Activated CD8-positive, alpha-beta memory T cell treated with anti-CD3 and anti-CD28 coated beads for 4 hours (primary cell): ENCODE measurements at places on chromosomes 6 and 20.

DNA sequence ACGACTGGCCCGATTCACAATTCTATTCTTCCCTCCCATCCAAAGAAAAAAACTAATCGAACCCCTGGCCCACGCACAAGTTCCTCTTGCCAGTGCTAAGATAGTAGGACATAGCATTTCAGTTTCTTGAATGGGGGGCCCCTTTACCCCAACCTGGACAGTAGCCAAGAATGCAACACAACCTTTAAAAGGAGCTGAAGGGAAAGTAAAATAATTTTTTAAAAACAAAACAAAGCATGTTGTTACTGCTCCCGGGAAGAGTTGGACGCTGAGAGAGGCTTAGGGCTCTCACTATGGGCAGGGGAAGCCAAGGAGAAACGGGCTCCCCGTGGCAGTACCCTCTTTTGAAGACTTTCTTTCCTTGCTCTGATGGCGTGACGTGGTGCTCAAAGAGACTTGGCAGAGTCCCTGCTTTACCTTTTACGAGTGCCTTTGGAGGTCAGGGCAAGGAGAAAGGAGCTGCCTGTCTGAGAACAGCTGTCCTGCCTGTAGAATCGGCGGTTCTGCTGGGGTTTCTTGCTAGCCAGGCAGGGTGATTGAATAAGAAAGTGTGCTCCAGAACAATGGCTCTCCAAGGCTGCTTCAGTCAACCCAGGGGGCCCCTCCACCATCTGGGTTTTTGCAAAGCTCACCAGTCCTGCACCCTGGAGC lies 5.8 kb downstream of the TFAP2C start:
- no peak for DNase-seq

DNA sequence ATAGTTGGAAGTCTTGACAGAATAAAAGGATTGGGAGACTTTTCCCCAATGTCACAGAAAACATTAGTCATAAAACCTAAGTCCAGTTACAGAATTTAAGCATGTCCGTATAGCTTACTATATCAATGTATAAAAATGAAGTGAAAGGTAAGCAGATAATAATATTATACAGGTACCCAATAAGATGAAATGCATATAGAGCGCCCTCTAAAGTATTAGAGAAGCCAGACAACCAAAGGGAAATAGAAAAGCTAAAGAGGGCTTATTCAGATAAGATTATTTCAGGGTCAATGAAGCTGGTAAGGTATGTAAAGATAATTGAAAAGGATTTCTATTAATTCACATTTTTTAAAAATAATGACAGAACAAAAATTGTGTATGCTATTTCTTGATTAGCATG lies 947.7 kb upstream of the MAP3K7 start:
- no peak for DNase-seq

GRCh38 chr20:15658295-15658694 lies 915.0 kb downstream of the KIF16B start:
- no peak for DNase-seq

GRCh38 chr6:42012501-42013133 lies 37.7 kb upstream of the TAF8 start:
- DNase-seq, result no peak

DNA sequence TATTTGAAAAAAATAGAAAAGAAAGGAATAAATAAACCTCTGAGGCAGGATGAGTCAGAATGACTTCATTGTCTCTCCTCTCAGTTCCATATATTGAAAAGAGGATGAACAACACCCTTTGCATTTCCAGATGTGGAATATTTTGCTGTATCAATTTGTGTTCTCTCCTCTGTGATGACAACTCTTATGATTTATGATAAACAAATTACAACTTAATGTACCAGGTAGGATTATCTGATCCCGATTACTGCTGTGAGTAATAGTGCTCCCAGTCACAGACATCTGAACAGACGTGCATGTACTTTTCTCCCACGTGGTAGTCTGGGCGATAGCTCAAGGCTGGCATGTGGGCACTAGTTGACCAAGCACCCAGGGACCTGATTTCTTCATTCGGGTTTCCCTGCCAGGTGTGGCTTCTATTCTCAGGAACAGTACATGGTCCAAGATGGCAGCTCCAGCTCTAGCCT lies 142.1 kb upstream of the SULF2 start:
- no peak for DNase-seq

DNA sequence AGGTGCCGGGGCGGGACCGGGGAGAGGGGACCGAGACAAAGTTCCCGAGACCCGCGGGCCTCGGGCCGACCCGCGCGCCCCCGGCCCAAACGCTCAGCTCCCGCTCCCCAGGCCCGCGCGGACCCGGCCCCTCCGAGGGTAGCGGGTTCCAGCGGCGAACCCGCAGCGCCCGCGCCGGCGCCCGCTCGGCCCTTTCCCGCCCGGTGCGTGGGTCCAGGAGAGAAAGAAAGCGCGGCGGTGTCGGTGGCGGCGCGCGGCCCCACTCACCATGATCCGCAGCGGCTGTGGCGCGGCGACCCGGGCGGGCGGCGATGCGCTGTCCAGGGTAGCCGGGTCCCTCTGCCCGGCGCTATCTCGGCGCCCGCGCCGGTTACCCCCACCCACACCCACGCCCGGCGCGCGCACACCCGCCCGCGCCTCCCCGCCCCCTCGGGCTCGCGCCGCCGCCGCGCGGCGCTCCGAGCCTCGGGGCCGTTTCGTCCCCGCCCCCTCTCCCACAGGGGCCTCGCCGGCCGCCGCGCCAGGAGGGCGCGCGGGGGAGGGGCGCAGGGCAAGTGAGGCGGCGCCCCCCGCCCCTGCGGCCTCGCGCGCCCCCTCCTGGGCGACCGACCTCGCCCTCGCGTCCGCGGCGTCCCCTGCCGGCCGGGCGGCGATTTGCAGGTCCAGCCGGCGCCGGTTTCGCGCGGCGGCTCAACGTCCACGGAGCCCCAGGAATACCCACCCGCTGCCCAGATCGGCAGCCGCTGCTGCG lies at the start of gene ELOVL2:
Gene ELOVL2, minus strand, starts transcription at position 345 of the 751 bp plus-strand sequence. Its CDS starts 75 bp downstream, at position 270.
- no peak for DNase-seq

GRCh38 chr6:167079853-167080297 lies 43.0 kb upstream of the CCR6 start:
- DNase-seq, result no peak

- no peak for DNase-seq
Measured at GRCh38 chr20:37911838-37912281, 8.9 kb downstream of the VSTM2L start.

DNA sequence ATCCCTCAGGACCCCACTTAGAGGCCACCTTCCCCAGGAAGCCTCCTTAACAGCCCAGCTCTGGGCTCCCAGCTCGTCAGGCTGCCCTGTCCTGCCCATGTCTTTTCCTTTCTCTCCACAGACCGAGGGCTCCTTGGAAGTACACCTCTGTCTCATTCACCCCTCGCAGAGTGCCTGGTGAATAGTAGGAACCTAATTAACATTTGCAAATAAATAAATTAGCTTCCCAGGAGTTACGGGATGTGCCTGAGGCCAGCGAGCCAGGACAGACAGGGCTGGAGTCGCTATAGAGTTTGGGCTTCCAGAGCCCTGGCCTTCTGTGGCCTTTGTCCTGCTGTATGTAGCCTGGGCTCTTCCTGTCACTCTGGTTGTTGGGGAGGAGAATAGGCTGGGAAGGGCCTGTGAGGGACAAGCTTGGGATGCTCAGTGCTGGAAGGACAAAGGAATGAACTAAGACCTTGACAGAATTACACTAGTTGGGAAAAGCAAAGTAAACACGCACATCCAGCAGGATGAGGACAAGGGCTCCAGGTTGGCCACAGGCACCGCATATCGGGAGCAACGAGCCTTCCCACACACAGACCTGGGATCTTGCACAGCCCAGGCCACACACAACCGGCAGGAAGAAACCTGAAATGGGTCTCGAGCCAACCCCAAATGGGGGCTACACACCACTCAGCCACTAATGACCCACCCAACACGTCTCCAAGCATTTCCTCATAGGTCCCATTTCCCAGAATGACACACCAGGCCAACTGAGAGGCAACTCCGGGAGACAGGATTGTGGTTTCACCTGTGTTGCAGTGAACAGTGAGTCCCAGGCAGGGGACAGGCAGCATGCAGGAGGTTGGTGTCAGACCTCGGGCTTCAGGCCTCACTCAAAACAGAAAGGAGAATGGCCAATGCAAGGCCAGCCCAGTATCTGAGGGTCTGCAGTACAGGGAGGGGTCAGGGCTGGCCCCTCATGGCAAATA lies 9.7 kb downstream of the MAP1LC3A start:
- no peak for DNase-seq

- no peak for DNase-seq
Measured at GRCh38 chr20:47224300-47224791, 132.2 kb downstream of the ZMYND8 start.

DNA sequence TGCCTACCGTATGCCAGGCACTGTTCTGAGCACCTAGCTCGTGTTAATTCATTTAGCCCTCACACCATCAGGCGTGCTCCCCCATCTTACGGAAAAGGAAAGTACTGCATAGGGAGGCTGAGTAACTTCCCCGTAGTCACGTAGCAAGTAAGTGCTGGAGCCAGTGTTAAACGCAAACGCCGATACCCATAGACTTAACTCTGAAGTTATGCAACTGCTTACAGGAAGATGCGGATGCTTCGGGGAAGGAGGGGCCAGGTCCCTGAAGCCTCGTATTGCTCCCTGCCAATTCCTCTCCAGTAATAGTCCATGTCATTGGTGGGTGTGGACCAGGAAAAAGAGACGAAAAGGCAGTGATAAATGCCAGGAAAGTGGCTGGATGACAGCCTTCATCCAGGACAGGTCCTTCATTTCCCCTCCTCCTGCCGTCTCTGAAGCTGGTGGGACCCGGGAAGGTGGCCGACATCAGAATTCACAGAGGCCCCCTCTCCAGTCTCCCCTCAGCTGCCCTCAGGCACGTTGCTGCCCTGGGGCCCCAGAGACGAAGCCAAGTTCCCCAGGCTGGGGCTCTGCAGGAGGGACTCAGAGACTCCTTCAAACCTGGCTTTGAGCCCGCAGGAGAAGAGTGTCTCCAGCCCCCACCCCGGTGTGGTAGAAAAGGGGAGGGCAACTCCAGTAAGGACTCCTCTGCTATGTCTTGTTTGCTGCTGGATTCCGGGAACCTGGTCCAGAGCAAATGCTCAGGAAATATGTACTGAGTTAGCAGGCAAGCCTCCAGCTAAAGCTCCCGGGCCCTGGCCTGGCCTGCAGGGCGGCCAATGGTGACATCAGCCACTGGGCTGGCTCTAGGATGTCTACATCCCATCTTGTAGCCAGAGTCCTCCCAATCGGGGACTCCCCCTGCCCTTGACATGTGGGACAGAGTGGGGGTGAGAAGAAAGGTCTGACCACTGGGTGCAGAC lies 37.8 kb downstream of the RAB44 start:
- no peak for DNase-seq

DNA sequence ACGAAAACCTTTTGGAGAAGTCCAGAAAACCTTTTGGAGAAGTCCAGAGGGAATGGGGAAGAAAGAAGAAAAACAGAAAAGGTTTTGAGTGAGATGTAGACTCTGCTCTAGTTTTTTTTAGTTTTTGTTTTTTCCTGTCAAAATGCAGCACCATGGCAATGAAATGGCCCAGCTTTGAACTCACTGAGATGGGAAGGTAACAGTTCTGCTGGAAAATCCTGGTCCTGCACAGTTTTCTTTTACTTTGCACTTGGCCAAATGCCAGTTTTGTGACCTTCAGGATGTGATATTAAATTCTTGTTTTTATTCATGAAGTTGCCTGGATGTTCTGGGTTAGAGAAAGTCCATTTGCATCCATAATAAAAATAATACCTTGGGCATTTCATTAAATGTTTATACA lies 145.7 kb downstream of the CFAP61 start:
- no peak for DNase-seq

DNA sequence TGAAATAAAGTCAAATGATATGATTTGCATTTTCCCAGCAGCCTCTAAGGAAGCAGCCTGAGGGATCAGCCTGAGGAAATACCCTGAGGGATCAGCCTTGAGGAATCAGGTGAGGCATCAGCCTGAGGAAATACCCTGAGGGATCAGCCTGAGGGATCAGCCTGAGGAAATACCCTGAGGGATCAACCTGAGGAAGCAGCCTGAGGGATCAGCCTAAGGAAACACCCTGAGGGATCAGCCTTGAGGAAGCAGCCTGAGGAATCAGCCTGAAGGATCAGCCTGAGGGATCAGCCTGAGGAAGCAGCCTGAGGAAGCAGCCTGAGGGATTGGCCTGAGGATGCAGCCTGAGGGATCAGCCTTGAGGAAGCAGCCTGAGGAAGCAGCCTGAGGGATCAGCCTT lies 669.7 kb upstream of the AGPAT4 start:
- DNase-seq, result no peak

DNA sequence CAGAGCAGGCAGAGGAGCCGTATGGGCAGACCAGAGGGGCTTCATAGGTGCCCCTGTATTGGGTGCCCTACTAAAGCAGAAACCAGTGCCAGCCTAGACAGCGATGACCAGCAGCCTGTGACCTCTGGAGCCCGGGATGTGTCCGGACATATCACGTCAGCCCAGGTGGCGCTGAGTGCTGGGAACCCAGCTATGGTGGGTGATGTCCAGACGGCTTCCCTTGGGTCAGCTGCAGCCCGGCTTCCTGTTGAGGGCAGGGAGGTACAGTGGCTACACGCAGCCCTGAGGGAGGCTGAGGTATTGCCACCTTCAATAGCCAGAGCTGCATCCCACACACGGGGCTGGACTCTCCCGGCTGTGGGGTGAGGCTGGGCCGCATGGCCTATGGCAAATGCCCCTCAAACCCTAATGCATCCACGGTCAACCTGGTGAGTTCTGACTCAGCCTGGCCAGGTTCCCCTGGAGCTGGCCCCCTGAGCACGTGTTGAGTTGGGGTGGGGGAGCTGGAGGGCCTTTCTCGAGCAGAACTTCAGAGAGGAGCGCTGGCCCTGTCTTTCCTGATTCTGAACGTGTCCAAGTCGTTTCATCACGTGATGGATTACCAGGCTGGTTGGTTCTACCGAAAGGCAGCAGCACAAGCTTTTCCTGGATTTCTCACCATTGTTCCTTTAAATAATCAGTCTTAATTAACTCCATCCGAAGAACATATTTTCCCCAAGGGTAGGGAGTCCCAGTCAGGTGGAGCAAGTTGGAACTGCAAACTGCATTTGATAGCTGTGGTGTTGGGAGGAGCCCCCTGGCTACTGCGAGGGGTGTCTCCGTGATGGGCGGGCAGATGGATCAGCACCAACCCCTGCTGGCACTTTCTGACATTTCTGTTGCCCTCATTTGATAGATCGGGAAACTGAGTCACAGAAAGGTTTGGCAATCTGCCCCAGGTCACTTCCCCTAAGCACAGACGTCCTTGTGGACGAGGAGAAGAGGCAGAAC lies 7.1 kb upstream of the MYT1 start:
- DNase-seq, result no peak
